ENCODE measurements at places on chromosomes 11 and 22.

GRCh38 chr11:117121176-117121575 lies 22.9 kb upstream of the PAFAH1B2 start:
- no peak for DNase-seq

GRCh38 chr11:60069450-60069849 lies 13.0 kb downstream of the MS4A3 start:
- DNase-seq: no peak

- no peak for DNase-seq
Measured at GRCh38 chr22:30208631-30209603, 37.6 kb downstream of the LIF start.

DNA sequence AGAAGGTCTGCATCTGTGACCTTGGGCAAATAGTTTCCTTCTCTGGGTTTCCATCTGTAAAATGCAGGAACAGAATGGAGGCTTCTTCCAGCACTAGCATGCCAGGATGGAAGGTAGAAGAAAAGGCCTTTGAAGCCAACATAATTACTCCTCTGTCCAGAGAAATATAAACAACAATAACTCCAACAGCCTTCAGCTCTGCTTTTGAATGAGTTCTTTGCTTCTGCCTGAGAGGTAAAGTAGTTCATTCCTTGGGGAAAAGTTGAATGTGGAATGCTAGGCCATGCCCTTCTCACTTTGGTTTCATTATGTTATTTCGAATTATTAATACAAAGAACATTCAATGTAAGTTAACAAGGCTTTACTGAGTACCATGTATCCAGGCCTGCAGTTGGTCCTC lies 61.2 kb upstream of the BLID start:
- DNase-seq: no peak

DNA sequence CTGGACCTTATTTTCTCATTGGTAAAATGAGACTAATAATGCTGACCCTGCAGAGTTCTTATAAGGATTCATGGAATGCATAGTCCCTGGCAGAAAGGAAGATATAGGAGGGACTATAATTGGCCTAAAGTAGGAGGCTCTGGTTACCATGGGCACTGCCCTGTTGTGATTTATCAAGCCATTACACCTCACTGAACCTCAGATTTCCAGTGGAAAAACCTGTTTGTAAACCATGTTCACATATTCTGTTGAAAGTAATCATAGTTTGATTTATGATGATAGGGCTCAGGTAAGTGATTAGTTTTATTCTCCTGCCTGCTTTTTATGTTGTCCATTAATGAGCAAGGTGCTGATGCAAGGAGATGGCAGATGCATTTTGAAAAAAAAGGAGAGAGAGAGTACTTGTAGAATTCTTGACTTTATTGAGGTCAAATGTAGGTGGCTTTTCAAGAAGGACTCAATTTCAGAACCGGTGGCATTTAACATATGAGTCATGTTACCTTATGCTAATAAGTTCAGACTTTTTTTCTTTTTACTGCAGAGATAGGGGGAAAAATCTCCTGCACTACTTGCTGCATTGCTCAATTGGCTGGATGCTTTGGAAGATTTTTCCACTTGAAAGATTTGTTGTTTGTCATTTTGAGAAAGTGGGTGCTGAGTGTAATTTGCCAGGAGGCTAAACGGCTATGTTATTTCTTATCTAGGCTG lies 14.6 kb downstream of the NF2 start:
- DNase-seq: no peak

DNA sequence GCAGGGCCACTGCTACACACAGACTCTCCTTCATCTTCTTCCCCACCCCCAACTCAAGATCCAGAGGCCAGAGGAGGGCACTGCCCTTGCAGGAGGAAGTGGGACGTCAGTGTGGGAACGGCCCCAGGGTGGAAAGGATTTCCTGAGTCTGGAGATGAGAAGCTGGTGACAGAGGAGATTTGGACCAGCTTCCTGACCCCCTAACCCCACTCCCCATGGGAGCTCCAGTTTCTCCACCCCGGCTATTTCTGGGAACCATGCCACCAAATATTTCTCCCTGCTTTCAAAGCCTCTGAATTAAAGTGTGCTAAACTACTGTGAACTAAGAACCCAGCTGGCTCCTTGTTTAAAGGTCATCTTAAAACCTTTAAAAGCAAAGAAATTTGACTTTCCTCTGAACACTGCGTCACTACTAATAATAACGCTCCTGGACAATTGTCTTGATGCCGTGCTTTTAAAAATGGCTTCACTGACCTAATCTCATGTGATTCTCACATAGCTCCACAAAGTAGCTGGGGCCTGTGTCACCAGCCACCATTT lies 46.6 kb downstream of the CWC15 start:
- DNase-seq: no peak

GRCh38 chr22:37518509-37519267 lies 527 bp downstream of the CARD10 start:
- DNase-seq: no peak

- no peak for DNase-seq
Measured at GRCh38 chr11:102614485-102614884, 10.6 kb downstream of the MMP20 start.
